ENCODE measurements at places on chromosomes 2 and 18.
A peak's percentile ranks its signal among the peaks of the same experiment; 100 is the strongest.

GRCh38 chr2:119662297-119662696 is 16.7 kb upstream of the TMEM177 start:
- DNase-seq = no peak

DNA sequence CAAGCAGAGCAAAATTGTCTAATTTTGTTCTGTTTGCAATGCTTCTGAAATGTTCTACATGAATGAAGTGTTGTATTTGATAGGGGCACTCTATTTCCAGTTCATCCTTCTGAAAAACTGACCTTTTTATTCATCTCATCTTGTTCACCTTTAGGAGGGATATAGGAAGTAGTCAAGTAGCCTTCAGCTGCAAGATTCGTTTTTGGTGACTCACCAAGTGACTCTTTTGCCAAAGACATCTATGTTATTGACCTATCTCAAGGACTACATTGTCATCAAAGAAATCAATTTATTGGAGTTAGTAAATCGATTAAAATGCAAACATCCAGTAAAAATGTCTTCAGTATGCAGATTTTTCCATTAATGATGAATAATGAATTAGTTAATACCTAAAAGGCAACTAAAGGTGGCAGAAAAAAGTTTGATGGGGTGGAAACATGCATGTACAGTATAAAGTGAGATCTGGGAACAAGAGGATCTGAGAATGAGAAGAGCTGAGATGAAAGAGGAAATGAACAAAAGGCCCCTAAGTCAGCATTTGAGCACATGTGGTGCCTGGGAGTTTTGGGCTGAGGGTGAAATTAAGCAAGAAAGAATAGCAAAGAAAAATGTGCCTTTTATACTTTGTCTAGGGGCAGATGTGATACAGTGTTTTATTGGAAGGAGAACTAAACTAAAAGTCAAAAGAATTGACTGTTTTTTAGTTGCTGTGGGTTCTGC is 255.1 kb upstream of the LINC00305 start:
- DNase-seq = no peak

- no peak for DNase-seq
These were observed 50.6 kb upstream of the IKZF2 start for GRCh38 chr2:213202011-213202410.

- peak; percentile 43 for DNase-seq
These were observed 12.1 kb downstream of the TMEM198 start for GRCh38 chr2:219555956-219556355.

DNA sequence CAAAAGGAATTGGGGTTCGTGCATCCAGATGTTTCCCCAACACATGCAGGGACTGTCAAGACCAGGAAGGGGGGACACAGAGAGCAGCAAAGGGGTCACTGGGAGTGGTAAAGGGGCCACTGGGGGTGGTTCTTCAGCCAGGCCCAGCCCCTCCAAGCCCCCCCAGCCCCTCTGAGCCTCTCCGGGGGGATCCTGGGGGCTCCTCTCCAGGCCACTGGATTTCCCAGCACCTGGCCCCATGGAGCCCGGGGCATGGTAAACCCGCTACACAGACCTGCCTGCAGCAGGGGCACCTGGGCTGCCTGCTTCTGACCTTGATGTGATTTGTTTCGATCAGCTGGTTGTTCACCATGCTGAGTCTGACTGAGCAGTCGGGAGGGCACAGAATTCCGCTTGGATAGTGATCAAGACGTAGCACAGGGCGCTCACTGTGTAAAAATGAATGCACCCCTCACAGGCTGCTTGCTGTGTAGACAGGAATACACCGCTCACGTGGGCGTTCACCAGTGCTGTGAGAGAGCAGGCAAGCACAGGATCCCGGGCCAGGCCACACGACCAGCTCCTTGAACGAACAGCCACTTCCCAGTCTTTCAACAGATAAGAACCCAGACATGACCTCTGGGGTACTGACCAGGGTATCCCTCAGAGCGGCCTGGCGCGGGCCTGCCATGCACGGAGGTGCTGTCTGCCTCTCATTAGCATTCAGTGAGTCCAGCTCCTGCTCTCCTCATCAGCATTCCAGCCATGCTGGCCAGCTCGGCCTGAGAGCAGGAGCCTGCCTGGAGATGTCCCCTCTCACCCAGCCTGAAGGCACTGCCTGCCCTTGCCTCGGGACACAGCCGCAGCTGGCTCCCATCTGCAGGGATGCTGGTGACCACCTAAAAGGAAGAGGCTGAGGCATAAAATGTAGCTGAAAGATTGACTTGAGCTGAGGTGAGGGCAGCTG is 73.3 kb upstream of the OTOS start:
- peak; percentile 53 for DNase-seq

- DNase-seq = peak; percentile 48
These were observed 27.8 kb downstream of the RAB31 start for GRCh38 chr18:9735879-9736278.

- no peak for DNase-seq
These were observed 24.4 kb downstream of the GPR39 start for GRCh38 chr2:132441051-132441450.

GRCh38 chr18:13211534-13211933 is 7.0 kb upstream of the LDLRAD4 start:
- no peak for DNase-seq

GRCh38 chr18:40006634-40007033 is 1948.4 kb upstream of the PIK3C3 start:
- no peak for DNase-seq

- DNase-seq = no peak
These were observed 139.6 kb upstream of the TRIB2 start for GRCh38 chr2:12577091-12577490.

DNA sequence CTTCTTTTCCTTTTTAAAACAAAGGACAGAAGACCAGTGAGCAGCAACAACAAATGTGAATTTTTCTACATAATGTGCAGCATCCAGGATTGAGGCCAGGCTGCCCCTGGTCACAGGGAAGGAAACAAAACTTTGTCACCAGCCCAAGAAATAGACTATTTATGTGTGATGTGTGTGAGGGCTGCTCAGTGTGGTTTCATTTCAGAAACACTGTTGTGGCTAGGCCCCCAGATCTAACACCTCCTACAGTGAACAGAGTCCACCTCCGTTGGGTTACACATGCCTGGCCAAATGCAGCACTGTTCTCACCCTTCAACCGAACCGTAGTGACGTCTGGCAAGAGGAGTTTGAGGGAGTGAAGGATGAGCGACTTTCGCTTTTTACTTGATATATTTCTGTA is 146.3 kb upstream of the RIOK3 start:
- no peak for DNase-seq

DNA sequence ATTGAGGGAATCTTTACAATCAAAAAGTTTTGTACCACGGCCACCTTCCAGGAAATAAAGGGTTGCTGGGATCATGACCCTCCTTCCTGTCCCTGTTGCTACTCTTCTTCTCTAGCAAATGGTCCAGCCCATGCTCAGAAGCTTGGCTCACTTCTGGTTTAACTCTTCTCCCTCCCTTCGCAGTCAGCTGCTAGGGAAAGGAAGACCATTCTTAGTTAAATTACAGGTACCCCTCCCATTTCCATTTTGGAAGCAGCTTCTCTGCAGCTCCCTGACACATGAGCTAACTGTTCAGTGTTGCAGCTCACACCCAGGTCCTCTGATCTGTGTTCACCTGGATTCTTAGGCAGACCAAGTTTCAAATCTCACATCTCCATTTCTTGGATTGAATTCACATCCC is 100.3 kb downstream of the DOCK10 start:
- no peak for DNase-seq

DNA sequence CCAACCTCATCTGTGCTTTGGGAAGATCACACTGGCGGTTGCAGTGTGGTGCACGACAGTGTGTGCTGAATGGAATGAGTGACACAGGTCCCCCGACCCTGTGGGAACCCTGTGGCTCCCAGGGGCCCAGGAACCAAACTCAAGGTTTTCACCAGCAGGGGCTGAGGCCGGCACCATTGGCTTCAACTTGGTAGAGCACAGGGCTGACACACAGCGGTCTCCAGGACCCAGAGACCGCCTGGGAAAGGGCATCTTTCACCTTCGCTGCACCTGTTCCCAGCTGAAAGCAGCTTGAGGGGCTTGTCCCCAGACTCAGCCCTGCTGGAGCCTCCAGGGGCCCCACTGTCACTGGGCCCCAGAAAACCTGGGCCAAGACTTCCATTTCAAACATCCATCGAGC is 59.0 kb upstream of the ODC1 start:
- DNase-seq = no peak

GRCh38 chr2:86249579-86250391 is 50.5 kb downstream of the MRPL35 start:
- no peak for DNase-seq

All from Right ventricle myocardium inferior (tissue), 1 donor.